ENCODE measurements at places on chromosomes 13 and 19.
A peak's percentile ranks its signal among the peaks of the same experiment; 100 is the strongest.

DNA sequence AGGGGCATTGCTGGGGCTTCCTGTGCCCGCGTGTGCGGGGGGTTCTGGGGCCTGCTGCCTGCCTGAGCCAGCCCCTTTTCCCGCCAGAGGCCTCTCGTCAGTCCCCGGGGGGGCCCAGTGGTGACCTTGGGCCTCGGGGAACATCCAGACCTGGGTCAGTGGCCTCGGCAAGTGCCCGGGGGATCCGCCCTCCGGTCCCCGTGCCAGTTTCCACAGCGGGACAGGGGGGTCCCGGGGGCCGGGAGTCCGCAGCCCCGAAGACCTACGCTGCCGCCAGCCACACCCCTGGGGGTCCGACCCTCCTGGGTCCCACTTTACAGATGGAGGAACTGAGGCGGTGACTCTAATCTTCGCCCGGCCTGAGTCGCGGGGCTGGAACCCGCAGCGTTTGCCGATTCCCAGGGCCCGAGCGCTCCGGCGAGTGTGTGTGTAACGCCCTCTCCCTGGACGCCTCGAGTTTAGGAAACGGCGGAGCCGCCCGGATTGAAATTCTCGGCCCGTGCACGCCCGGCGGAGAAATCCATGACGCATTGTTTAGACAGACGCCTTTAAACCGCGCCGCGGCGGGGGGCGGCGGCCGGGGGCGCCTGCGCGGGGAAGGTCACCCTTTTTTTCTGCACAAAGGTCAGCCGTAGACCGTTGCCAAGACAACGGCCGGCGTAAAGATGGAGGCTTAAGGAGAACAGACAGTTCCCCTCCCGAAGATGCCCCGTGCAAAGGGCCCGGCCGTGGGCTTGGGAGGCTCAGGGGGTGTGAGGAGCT is 39.3 kb downstream of the EFNA2 start:
- H3K4me1 ChIP-seq, result no peaks in the 10 kb centered on the region
- no peak for DNase-seq
- H3K4me3 ChIP-seq, result no peak overlapping the region
- H3K27me3 ChIP-seq, result peaks cover 6% of the 10 kb centered on the region
- no peaks in the 10 kb centered on the region for H3K36me3 ChIP-seq

DNA sequence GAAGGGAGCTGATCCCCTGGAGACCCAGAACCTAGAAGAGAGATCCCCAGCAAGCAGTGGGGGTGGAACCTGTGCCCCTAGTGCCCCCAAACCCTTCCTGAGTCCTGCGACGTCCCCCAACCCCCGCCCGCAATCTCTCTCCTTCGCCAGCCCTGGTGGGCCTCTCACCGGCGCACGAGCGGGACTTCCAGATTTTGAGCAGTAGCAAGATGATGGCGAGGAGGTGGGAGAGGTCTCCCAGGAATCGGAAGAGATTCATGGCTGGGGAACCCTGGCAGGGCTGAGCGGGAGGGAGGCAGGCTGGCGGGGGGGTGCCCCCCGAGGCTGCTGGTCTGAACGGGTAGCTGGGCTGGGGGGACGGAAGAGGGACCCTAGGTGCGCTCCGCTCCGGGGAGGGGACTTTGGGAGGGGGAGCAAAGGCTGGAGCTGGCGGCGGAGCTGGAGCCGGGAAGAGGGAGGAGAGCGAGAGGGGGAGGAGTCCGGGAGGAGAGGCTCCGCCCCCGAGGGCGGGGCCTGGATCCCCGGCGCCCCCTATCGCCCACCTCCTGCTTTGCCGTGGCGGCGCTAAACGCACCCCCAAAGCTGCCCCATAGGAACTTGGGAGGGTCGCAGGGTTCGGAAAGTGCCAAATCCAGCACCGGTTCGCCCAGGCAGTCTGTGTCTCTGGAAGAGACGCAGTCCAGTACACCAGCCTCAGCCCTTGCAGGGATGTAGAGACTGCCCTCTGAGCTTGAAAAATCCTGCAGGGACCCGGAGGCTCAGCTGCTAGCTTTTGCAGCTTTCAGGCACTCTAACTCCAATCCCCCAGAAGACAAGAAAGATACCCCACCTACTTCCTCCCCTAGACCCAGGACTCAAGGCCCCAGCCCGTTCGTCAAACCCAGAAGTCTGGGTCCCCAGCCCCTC is at the start of gene KDELR1:
KDELR1 (minus strand) TSS at position 452 of the 906 bp plus-strand sequence; CDS start at position 259, 193 bp downstream.
- H3K36me3 ChIP-seq, result peaks cover 6% of the 10 kb centered on the region
- H3K27ac ChIP-seq, result peak within 1 kb of the TSS; percentile 75

DNA sequence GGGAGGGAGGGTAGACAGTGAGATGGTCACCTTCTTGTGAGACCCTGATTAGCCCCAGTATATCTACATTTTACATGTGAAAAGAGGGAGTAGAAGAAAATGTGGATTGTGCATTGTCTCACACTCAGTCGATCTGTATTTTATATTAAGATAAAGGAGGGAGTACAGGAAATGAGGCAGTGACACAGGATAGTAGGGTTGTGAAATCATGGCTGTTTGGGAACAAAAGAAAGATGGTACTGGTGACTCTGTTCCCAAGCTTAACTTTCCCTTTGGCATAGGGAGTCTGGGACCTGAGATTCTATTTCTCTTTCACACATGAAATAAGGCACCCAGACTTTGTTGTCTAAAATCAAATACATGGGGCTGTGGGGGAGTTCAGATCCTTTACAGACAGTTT is 194.7 kb downstream of the ABCC4 start:
- no peaks in the 10 kb centered on the region for H3K27me3 ChIP-seq
- no peaks in the 10 kb centered on the region for H3K4me1 ChIP-seq
- H3K27ac ChIP-seq, result no peak overlapping the region
- peaks cover 7% of the 10 kb centered on the region for H3K36me3 ChIP-seq
- DNase-seq, result no peak

- no peaks in the 10 kb centered on the region for H3K27me3 ChIP-seq
- H3K4me3 ChIP-seq, result no peak overlapping the region
- DNase-seq, result no peak
- no peaks in the 10 kb centered on the region for H3K36me3 ChIP-seq
- no peak overlapping the region for H3K27ac ChIP-seq
- H3K4me1 ChIP-seq, result no peaks in the 10 kb centered on the region
Measured at GRCh38 chr13:80010286-80010831, 330.6 kb downstream of the SPRY2 start.

DNA sequence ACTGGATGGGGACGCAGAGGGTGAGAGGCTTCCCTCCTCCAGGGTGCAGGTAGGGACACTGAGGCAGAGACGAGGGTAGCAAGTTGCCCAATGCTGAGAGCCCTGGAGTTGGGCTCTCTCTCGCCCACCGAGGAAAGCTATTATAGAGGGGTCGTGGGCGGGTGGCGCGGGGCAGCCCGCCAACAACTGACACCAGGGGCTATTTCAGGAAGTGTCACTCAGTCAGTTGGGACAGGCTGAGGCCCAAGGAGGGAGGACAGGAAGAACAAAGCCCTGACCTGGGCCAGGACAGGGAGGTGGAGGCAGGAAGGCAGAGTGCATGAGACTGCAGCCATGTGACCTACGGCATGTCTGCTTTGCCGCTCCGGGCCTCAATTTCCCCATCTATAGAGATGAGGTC is 29.9 kb downstream of the TINCR start:
- no peaks in the 10 kb centered on the region for H3K4me1 ChIP-seq
- H3K27me3 ChIP-seq, result no peaks in the 10 kb centered on the region
- no peak overlapping the region for H3K27ac ChIP-seq
- no peak for DNase-seq
- H3K36me3 ChIP-seq, result no peaks in the 10 kb centered on the region

All from GM12878 (cell line).